ENCODE measurements at places on chromosomes 12 and 14.

DNA sequence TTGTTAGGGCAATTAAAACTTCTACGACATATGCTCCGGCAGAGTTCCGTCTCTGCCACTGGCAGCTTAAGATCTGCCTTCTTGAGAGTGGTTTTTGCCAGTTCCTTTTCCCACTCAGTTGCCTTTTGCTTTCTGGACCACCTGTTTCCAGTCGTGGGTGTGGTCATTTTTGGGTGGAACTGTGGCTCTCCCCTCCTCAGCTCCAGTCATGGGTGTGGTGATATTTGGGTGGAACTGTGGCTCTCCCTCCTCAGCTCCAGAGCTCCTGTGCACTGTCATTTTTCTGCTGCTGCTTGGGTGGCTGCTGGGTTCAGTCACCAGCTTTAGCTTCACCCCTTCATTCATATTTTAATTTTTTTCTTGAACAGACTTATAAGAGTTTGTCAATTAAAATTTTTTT, 25.3 kb downstream of the WDR20 start:
- DNase-seq, result no peak

- no peak for DNase-seq
Measured at GRCh38 chr14:20935303-20935984, 19.8 kb upstream of the RNASE2 start.

DNA sequence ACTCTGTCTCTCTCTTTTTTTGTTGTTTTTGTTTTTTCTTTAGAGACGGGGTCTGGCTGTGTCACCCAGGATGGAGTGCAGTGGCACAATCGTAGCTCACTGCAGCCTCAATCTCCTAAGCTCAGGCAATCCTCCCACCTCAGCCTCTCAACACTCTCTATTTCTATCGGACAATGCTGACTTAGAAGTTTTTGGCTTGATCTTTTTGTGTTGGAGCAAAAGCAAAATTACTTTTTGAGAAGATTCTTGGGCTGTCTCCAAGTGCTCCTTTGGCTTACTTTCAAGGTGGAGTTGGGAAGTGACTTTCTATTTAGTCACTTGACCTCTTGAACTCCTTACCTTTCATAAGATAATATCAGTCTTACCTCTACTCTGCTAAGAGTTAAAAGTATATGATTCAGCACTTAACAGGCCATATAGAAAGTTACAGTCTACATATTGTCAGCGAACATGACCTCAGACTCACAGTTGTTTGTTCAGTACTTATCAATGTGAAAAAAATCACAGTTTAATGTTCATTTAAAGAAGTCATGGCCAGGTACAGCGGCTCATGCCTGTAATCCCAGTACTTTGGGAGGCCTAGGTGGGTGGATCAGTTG, 15.4 kb upstream of the MIA2 start:
- no peak for DNase-seq

DNA sequence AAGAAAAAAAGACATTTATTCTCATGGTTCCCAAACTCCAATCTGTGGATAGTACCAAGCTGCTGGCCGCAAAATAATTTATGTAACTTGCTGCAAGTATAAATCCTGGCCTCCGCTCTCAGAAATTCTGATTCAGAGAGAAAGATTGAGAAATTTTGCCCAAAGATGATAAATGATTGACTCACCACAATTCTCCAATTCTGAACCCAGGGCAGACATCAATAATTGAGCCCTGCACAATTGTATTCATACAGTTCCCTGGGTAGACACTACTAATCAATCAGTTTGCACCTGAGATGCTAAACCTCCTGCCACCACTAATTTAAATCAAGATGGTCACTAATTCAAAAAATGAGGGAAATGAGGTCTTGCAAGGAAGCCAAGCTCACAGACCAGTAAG, 38.2 kb downstream of the TRPV4 start:
- DNase-seq, result no peak

DNA sequence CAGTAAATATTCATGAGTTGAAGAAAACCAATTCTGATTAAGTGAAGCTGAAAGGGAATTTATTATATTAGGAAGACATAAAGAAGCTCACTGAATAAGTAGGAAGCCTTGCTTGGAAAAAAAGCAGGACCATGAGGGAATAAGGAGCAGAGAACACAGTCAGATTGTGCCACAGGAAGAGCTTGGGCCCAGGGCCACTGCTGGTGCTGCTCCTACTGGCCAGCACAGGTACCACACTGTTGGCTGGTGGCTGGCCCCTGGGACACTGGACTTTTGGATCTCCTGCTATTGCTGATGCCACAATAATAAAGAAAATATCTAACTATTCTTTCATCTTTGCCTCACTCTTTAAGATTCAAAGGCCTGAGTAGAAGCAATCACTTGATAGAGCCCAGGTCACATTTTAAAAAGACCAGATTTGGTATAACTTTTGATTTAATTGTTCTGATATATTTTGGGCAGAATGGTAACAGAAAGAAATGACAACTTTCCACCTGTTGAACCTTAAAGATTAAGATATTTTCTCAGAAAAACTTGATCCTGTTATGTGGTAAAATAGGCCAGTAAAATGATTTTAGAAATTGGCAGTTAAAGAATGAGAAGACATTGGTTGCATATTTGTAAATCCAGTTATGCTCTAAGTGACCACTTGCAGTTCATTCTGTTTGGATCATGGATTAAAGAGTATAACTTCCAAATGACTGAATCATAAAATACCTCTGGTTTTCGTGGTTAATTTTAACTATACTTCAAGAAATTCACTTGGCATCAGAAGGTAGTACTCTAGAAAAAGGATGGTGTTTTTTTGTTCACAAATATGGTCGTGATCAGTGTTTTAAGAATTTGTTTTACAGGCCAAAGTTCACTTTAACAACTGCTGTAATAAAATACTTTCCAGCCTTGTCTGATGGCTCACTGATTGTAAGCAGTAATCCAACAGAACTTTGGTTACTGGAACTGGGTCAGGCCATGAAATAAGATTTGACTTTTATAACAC, 68.3 kb downstream of the DERA start:
- DNase-seq, result no peak

GRCh38 chr14:37901978-37902377, 305.7 kb upstream of the SSTR1 start:
- no peak for DNase-seq

- no peak for DNase-seq
Measured at GRCh38 chr12:62649412-62650138, 182.9 kb downstream of the MON2 start.

GRCh38 chr12:116924558-116925453, 14.1 kb downstream of the FBXW8 start:
- DNase-seq, result peak; percentile 44

DNA sequence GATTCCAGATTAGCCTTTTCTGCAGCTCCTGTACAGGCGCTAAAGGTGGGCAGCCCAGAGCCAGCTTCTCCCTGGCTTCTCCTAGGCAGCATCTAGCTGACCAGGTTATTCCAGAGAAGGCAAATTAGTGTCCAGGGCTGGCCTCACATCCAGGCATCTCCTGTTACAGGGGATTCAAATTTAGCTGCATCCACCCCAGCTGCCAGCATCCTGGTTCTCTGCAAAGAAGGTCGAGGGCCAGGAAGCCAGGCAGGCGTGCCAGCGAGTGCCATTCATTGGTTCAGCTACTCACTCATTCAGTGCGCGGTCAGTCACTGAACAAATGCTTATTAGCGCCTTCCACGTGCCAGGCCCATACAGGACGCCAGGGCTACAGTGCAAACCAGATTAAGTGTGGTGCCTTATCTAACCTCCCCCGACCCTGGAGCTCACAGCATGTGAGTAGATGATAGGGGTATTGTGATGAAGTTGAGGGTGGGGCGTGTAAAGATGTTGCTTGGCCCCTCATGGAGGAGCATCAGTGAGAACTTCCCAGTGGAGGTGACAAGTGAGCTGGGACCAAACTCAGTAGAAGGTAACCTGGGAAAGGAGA, 15.7 kb upstream of the FAM222A start:
- DNase-seq, result no peak

- DNase-seq, result no peak
Measured at GRCh38 chr12:63066782-63067181, 84.2 kb downstream of the AVPR1A start.

DNA sequence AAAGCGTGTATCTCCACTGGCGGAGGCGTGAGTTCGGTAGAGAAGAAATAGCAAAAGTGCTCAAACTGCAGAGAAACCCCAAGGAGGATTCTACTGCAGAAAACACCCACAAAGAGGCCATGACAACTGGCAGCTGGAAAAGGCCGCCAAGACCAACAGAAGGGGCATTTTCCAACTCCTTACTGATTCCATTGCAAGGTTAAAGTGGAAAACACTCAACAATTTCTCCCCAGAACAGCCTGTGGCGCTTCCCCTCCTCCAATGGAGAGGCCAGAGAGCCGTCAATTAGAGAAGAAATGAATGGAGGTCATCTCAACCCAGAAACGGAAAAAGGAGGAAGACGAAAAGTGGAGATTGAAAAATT, 618 bp upstream of the ANKRD52 start:
- DNase-seq, result no peak

GRCh38 chr12:5440978-5441377, 9.1 kb downstream of the NTF3 start:
- DNase-seq, result no peak

DNA sequence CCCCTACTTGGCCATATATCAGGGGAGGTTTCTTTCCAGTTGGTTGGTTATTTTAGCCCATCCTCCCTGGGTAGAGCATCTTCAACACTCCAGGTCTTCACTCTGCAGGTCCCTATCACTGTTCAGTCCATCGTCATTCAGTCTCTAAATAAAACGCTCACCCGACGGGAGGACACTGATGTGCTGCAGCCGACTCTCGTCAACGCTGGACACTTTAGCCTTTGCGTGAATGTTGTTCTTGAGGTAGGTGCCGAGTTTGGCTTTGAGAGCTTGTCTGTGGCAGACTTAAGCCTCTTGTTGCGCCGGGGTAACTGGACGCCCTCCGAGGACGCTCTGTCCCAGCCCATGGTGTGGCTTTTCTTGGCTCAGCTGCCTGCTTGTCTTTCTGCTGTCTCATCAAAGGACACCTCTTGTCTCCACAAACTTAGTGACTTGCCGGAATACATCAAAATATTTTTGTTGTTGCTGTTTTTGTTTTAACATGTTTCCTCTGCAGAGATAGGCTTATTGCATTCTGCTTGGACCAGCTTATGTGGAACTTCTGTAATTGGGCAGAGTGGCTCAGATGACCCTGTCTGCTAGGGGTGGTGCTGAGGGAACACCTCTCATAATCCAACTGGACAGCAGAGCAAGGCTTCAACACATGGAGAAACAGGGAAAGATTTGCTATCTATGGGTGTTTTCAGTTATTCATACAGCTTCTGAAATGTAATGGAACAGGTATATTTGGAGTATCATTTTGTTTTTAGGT, 26.5 kb downstream of the TCTN1 start:
- no peak for DNase-seq

GRCh38 chr12:87150969-87151662, 878.1 kb downstream of the C12orf50 start:
- DNase-seq, result no peak

GRCh38 chr12:131076791-131077747, 123.4 kb downstream of the ADGRD1 start:
- no peak for DNase-seq

GRCh38 chr12:30211743-30212142, 428.0 kb upstream of the TMTC1 start:
- DNase-seq, result no peak

All from activated CD4-positive, alpha-beta T cell treated with anti-CD3 and anti-CD28 coated beads, Interleukin-2, amount 50 U/mL, for 48 hours (primary cell).